ENCODE measurements at places on chromosomes 11 and 22.

DNA sequence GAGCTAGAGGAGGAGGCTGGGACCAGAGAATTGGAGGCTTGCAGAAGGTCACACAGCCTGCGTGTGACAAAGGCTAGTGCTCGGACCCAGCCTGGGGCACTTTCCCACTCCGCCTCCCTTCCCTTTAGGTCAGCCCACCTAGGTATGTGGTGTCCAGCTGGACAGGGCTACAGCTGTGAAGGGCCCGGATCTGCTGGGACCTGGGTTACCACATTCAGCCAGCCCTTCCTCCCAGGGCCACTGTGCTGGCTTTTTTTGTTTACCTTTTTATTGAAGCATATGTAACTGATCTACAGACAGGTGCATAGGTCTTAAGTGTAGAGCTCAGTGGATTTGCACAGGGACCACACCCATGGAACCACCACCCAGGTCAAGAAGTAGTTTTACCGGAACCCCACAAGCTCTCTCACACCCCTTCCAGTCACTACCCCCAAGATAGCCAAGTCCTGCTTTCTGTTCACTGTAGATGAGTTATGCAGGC lies 8.7 kb downstream of the CAPN5 start:
- DNase-seq: peak; percentile 52

DNA sequence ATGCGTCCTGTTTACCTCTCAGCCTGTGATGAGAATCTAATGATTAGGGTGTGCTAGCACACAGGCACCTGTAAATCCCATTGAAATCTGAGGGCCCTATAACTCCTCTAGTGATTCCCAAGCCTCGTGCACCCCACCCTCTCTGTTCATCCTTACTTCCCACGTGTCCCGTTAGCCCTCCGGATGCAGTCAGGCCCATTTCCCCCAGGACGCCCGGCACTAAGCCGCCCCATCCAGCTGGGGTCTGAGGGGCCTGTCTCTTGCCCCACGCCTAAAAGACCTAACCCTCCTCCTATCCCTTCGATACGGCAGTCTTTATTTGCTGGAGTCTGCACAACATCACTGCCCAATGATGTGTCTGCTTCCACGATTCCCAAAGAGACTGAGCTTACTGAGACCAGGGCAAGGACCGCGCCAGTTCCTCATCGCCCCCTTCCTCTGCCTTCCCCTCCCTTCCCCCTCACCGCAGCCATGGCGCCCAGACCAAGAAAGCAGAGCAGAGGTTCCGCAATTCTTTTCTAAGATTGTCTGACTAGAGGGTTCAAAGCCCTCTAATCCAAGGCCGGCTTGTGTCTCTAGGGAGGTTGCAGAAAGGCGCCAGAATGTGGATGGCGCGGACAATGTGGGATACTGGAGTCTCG lies 1.1 kb upstream of the FADS2 start:
- no peak for DNase-seq

DNA sequence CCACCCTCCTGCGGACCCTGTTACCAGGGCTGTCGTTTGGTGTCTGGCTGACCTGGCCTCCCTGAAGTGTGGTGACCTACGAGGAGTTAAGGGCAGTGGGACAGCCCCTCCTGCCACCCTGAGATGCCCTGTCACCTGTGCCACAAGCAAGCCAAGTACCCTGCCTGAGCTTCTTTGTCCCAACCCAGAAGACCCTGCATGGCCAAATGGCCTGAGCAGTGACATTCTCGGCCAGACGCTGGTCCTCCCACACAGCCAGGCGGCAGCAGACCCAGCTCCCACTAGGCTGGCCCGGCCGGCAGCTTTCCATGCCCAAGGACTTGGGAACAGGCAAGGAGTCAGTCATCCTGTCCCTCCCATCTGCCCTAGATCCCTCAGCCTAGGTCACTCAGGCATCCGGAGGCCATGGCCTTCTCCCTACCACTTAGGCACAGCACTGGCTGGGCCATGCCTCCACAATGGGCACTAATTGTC lies 7.6 kb downstream of the ARVCF start:
- no peak for DNase-seq

GRCh38 chr11:27722117-27722952 lies 22.1 kb upstream of the BDNF start:
- DNase-seq: peak; percentile 30

DNA sequence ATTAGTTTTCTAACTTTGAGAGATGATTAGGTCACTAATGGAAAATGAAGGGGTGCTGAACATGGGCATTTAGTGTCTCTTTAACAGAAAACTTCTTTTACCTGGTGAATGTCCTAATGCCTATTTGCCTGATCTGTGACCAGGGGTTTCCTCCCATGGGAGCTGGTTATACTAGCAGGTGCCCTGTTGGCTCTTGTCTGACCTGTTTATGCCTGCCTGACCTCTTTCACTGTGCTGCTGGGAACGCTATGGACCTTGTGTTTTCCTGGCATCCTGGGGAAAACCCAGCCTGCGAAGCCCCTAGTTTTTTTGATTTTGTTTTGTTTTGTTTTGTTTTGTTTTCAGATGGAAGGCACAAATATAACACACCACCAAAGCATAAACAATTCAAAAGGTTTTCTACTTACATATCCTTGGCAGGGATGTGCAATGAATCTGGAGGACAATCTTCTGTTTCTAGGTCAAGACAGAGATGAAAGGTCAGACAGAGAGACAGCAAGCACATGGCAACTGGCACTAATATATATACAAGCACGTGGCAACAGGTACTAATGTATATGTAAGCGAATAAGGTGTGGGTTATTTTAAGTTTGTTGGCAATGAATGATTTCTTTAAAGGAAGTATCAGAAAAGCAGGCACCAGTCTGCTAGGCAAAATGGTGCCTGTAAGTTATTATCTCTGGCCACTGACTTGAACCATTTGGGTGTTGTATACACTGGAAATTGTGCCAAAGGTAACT lies 390.2 kb downstream of the LUZP2 start:
- no peak for DNase-seq

DNA sequence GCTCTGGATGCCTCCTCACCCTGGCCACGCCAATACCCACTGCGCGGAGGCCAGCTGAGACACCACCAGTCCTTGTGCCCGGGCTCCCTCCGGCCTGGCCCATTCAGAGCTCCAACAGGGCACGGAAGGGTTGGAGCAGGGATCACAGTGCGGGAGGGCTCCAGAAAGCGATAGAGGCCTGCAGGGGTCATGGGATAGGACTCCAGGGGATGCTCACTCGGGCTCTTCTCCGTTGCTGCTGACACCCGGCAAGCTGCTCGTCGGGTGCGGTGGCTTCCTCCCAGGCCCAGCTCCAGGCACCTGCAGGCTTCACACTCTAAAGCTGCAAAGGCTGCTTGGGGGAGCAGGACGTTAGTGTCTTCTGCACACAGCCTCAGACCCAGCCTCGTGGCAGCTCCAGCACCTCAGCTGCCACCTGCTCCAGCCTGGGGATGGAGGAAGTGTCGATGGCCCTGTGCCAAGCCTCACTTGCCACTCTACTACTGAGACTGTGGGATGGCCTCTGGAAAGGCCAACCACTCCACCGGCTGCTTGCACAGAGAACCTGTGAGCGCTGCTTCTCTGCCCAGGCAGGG lies 10.6 kb downstream of the WNT7B start:
- no peak for DNase-seq

GRCh38 chr11:8094656-8095055 lies 13.6 kb downstream of the TUB start:
- DNase-seq: no peak

GRCh38 chr11:65960824-65961266 lies 689 bp upstream of the SART1 start:
- no peak for DNase-seq

DNA sequence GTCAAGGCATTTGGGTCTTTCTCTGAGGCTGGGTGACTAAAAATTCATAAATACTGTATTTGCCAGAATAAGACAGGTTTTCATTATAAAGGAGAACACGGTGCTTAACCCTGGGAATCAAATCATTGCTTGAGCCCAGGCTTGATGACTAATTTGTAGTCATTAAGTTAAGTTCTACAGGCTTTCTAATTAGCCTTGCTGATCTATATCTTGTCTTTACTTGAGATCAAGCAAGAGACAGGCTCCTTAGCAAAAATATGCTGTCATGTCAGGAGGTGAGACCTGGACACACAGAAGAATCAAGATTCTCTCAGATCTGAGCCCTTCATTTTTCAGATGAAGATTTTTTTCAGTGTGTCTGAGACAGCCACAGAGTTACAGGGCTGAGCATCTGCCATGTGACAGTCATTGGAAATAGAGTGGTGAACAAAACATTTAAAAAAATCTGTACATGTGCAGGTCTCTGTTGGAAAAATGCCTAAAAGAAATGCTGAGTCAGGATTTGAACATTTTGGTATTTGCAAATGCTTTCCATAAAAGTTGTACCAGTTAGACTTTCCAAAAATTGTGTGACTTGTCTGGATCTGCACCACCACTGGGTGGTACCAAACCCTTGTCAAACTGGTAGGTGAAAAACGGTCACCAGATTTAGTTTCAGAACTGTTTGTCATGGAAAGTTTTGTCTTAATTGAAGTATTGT lies 14.6 kb downstream of the ACAT1 start:
- DNase-seq: no peak

DNA sequence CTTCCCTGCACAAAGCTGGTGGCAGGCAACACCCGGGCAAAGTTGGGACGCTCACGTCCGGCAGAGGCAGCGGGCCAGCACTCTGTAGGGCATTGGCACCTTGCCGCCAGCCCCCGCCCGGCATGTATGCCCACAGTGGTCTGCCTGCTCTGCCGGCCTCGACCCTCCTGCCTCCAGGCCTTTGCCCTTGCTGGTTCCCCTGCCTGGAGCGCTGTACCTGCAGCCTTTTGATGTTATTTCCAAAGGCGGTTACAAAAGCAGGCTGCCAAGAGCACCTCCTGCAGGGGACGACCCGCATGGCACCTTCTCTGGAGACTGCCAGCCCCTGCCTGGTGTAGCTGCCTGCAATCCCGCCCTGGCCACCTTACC lies 56.5 kb upstream of the SHISAL1 start:
- no peak for DNase-seq

DNA sequence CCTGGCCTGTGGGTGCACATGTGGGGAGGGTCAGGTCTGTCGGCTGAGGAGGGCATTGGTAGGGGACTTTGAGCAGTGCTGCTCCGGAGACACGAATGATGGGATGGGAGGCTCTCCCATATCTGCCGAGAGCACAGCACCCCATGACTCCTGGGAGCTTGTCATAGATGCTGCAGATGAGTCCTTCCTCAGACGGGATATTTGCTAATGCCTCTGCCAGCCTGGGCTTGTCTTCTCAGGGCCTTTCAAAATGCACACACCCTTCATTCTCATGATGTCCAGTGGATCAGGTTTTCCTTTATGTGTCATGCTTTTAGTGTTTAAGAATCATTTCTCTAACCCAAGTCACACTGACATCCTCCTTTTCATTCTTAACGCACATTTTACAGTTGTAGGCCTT lies 8.1 kb upstream of the RNH1 start:
- DNase-seq: no peak

GRCh38 chr11:20032577-20033260 lies 127.6 kb downstream of the DBX1 start:
- no peak for DNase-seq

- no peak for DNase-seq
Measured at GRCh38 chr11:69538854-69539253, 57.4 kb downstream of the LINC01488 start.

- no peak for DNase-seq
Measured at GRCh38 chr22:36863281-36863680, 2.5 kb downstream of the NCF4 start.

DNA sequence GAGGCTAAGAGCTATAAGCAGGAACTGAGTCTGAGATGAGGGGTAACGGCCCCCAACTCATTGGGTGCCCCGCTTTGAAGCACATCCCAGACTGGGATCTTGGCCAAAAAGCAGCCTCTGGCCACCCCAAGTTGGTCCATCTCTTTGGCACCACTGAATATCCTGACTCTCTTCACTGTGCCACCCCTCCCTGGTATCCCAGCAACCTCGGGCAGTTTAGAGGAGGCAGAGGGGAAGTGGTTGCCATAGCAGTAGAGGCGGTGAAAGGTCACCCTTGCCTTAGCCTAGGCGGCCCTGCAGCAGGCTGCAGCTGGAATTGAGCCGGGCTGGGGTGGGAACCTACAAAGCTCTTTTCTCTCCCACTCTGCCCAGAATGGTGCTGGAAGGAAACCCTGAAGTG lies 1.1 kb downstream of the PELI3 start:
- DNase-seq: peak; percentile 34

GRCh38 chr22:37983860-37984791 lies at the start of gene SOX10:
TSS of gene SOX10 (minus strand) at chr22:37984555. CDS start at chr22:37983784, 771 bp downstream.
- no peak for DNase-seq

DNA sequence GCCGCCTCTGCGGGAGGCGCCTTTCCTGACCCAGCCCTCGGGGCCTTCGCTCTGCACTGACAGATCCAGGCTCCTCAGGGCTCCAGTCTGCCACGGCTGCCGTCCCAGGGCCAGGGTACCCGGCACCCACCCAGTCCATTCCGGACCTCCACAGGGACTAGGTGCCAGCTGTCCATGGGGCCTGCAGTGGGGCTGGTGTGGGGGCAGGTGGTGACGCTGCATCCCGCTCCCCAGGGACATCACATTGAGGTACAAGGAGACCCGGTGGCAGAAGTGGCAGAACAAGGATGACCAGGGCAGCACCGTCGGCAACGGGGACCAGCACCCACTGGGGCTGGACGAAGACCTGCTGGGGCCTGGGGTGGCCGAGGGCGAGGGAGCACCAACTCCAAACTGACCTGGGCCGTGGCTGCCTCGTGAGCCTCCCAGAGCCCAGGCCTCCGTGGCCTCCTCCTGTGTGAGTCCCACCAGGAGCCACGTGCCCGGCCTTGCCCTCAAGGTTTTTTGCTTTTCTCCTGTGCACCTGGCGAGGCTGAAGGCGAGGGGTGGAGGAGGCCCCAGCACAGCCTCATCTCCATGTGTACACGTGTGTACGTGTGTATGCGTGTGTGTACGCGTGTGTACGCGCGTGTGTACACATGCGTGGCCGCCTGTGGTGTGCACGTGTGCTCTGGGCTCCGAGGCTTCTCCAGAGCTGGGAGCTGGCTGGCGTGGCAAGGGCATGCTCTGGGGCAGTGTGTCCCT lies 16.7 kb downstream of the RNH1 start:
- no peak for DNase-seq

DNA sequence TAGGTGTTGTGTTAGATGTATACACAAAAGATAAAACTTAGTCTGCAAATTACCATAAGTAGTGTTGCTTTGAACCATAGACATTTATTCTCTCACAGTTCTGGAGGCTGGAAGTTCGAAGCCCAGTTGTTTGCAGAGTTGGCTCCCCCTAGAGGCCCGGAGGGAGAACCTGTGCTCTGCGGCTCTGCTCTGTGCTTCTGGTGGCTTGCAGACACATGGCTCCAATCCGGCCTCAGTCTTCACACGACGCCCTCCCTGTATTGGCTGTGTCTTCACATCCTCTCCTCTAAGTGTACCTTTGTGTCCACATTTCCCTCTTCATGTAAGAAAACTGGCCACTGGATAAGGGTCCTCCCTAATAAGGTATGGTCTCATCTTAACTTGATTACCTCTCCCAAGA lies 128.4 kb downstream of the OPCML start:
- DNase-seq: no peak

DNA sequence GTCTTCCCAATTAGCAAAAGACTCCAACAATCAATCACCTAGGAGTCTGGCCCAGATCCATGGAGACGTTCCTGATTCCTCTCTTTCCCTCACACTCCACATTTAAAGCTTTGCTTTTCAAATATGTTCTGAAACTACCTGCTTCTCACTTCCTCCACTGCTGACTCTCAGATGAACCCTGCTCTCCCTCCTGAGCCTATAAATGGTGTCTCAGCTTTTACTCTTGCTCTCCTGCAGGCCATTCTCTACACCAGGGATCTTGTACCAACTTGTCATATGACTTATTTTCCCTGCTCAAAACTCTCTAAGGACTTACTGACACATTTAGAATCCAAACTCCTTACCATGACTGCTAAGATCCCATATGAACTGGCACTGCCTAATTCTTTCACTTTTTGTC lies 138.4 kb upstream of the DDI1 start:
- DNase-seq: no peak

Measured in hepatocyte (in vitro differentiated cells).